Lower lobe of right lung (tissue), 2 donors: ENCODE measurements at places on chromosomes 16 and 17.
A peak's percentile ranks its signal among the peaks of the same experiment; 100 is the strongest.

DNA sequence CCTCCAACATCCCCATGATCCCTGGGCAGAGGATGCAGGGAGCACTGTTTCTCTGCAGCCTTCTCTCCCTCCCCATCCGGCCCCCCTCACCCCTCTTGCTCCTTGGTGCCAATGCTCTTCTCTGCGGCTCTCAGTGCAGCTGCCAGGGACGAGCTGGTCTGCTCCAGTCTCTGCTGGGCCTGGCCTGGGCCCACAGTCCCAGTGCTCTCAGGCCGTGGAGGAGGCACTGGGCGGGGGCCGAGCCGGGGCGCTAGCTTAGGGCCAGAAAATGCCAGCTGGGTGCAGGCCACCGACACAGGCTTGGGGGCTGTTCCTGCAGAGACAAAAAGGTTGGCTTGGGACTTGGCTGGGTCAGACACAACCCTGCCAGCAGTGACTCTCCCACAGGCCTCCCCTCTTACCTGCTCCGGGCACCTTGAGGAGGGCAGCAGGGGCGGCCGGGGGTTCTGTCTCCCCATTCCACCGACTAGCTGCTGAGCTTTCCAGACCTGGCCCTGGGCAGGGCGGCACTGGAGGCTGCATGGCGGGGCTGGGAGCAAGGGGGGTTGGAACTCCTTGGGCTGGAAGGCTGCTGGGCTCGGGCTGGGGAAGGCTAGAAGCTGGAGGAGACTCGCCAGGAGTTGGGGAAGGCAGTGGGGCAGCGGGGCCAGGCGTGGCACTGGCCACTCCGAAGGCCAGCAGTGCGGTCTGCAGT lies 13.8 kb downstream of the CASKIN2 start:
- DNase-seq: peak; percentile 39
- peaks cover 25% of the 10 kb centered on the region for H3K4me1 ChIP-seq
- H3K27ac ChIP-seq: no peak overlapping the region
- no peaks in the 10 kb centered on the region for H3K27me3 ChIP-seq

DNA sequence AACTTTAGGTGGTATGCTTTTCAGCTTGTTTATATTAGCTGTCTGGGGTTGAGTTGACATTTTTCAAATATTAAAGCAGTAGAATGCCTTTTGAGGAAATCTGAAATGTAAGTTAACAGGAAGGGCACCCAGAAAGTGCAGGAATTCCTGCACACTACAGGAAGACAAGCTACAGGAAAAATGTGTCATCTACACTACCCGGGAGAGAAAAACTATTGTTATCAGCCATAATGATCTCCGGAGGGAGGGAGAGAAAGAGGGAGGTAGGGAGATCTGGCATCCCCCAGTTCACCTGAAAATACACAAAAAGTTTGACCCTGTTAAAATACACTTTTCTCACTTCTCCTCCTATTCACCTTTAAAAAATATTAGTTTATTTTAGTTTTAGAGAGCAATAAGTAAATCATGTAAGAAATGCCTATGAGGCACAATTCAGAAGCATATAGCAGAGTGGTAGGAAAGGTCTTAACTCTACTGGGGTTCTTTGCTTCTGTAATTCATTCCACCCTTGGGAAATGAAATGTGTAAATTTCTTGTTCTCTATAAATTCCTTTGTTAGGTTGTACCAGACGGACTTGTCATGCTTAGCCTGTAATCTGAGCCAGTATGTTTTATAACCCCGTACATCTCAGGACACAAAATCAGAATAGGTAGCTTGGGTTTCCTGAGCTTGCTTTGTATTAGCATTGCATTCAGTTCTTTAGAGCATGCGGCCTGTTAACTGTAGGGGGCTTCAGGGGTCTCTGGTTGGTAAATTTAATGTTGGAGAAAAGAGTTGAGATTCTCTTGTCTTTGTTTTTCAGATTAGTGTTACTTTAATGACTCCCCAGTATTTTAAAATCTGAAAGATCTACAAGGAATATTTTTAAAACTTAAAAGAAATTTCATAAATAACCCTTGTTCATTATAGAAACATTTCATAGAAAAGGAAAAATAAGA lies 3.3 kb downstream of the MAP2K6 start:
- H3K27ac ChIP-seq: no peak overlapping the region
- no peak overlapping the region for H3K4me3 ChIP-seq
- H3K4me1 ChIP-seq: peaks cover 24% of the 10 kb centered on the region
- H3K36me3 ChIP-seq: no peaks in the 10 kb centered on the region
- H3K27me3 ChIP-seq: no peaks in the 10 kb centered on the region
- no peak for DNase-seq

- H3K27me3 ChIP-seq: no peaks in the 10 kb centered on the region
- peak overlapping the region; percentile 5 for H3K27ac ChIP-seq
- no peak overlapping the region for H3K4me3 ChIP-seq
- H3K36me3 ChIP-seq: peaks cover 7% of the 10 kb centered on the region
- H3K4me1 ChIP-seq: peaks cover 75% of the 10 kb centered on the region
Measured at GRCh38 chr16:24737916-24738594, 8.6 kb downstream of the TNRC6A start.

DNA sequence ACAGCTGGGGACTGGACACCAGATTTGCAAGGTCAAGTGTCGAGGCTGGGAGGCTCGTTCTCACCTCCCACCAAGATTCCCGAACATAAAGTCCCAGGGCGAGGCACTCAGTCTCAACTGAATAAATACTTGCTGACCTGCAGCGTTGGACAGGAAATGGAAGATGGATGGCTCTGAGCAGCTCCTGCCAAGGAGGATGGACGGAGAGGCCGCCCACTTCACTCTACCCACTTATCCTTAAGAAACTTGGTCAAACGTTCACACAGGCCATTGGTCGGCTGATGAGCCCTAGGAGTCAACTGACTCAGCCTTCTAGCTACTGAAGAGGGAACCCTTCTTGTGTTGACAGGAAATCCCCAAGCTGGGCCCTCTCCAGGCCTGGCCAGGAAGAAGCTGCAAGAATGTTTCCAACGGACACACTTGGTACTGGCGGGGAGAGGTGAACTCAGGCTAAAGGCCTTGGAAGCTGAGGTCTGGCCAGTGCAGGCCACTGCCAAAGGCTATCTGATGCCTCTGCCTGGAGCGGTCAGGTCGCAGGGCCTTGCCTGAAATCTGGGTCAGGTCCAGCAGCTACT lies 50.0 kb downstream of the VAC14 start:
- DNase-seq: peak; percentile 75
- H3K36me3 ChIP-seq: peaks cover 16% of the 10 kb centered on the region
- peak overlapping the region; percentile 83 for H3K27ac ChIP-seq
- no peak overlapping the region for H3K4me3 ChIP-seq

- H3K4me1 ChIP-seq: peaks cover 2% of the 10 kb centered on the region
- no peak overlapping the region for H3K4me3 ChIP-seq
- DNase-seq: no peak
- H3K36me3 ChIP-seq: peaks cover 20% of the 10 kb centered on the region
- no peak overlapping the region for H3K27ac ChIP-seq
Measured at GRCh38 chr16:24769806-24770205, 40.4 kb downstream of the TNRC6A start.
